ENCODE measurements at places on chromosomes 1 and 21.

DNA sequence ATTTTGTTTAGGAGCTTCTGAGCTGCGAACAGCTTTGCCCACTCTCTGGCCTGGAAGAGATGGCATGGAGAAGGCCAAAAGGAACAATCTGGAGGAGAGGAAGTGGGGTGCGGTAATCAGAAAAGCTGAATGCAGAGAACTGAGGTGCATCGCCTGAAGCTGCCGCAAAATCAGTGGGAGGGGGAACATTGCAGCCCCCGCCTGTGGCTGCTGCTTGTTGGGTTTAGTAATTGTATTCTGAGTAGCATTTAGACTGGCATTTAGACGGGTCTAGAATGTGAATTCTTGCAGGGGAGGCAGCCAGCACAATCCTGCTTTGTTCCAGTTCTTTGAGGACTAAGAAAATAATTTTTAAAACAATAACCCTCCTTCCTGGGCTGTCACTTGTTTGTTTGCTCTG is 25.4 kb downstream of the NFASC start:
- no peak for DNase-seq

DNA sequence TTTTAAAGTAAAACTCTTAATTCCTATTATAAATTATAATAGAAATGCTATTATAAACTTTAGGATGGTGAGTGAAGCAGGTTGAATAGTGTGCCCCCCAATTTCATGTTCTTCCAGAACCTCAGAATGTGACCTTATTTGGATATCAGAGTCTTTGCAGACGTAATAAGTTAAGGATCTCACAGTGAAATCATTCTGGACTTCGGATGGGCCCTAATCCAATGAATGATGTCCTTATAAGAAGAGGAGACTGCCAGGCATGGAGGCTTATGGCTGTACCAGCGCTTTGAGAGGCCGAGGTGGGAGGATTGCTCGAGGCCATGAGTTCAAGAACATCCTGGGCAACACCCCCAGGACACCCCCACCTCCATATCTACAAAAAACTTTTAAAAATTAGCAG is 9.4 kb upstream of the MT1HL1 start:
- no peak for DNase-seq

GRCh38 chr1:97849345-97850340 is 71.2 kb downstream of the DPYD start:
- DNase-seq: no peak

DNA sequence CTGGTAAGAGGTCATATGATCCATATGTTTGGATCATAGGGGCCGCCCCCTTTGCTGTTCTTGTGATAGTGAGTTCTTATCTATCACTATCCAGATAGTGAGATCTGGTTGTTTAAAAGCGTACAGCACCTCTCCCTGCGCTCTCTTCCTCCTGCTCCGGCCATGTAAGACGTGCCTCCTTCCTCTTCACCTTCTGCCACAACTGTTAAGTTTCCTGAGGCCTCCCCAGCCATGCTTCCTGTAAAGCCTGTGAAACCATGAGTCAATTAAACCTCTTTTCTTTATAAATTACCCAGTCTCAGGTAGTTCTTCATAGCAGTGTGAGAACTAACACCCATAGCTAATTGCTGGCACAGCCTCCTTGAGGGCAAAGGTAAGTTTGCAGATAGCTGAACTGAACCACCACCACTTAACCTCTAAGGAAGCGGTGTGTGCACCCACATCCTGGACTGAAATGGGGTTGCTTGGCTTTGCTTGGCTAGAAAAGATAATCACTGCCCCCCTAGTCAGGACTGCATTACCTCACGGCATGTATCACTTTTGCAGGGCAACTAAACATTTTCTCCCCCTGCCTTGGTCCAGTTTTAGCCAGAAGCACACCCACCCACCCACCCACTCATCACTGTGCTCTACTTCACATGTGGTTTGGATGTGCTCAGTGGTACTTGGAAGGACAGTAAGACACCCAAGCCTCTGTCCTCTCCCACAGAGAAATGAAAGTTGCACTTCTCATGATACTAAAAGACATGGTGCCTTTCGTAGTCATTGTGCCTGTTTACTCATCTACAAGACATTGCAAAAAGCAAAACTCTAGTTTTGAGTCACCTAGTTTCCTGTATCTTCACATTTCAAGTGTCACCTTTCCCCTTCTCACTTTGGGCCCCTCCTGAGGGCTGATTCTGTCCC is 23.1 kb upstream of the PTAFR start:
- peak; percentile 73 for DNase-seq

DNA sequence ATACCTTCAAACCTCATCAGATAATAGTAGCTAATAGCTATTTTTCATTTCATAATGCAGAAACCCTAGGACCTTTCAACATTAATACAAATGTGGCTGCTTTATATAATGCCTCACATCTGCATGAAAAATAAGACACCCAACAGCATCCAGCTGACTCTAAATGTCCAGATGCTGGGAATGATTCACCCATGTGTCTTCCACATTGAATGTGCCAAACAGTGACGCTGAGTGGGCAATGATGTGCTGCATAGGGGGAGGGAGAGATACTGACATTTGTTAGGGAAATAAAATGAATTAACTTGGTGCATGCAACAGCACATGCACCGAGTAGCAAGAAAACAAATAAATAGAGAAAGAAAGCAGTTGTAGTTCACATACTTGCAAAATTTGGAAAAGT is 199.3 kb downstream of the DSCAM start:
- DNase-seq: no peak
